Heart right ventricle (tissue), 16 donors: ENCODE measurements at places on chromosomes 11 and 22. TPM values are rescaled to one million over a fixed set of nuclear protein-coding genes. Genes with fewer than 3 reads are reported as not detected.
A peak's percentile ranks its signal among the peaks of the same experiment; 100 is the strongest.

Gene MIOX
- polyA plus RNA-seq, result not detected

Gene CTSW
- polyA plus RNA-seq, result 0.17 TPM

DNA sequence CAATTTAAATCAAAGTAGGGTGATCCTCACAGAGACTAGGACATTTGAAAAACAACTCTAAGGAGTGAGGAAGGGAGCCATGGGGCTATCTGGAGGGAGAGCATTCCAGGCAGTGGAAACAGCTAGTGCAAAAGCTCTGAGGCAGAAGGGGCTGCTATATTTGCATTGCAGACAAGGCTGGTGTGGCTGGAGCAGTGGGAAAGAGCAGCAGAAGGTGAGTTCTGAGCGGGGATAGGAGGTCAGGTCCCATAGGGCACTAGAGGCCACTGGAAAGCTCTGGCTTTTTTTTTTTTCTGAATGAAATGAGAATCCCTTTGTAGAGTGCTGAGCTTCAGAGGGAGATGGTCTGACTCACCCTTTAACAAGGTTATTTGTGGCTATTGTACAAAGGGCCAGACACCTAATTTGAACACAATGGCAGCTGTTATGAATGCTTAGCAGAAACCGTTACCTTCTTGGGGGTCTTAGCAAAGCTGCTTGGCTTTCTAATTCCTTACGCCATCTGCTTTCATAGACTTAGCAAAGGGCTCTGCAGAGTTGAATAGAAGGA lies 291.6 kb downstream of the BUD13 start:
- DNase-seq, result no peak

Gene FBLN1
- 36.4 TPM for polyA plus RNA-seq

DNA sequence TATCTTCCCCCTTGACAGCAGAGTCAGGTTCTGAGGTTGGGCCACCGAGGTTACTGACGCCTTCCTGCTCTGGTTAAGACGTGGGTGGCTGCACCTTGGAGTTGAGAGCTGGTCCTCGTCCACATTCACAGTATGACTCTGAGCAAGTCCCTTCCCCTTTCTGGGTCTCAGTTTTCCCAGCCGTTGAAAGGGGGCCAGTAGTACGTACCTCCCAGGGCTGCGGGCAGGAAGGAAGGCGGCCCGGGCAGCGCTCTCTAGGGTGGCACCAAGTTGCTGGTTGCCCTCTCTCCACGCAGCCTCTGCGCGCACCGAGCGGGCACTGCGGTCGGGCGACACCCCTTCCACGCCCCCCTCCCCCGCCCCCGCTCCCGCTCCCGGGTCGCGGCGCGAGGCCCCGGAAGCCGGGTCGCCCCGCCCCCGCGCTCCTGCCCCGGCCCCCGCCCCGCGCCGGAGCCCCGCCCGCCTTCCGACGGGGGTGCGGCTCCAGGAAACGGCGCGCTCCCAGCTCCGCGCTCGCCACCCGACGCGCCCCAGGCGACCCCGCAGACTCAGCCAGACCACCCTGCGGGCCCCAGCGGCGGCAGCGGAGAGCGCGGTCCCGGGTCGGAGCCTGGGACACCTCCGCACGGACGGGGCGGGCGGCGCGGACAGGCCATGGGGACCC lies at the start of gene EHBP1L1:
Gene EHBP1L1 (plus strand): TSS at position 486 of the 664 bp plus-strand sequence. CDS start 250 bp downstream, outside the sequence.
- peak; percentile 83 for DNase-seq
